ENCODE measurements at places on chromosomes 7 and 10.

DNA sequence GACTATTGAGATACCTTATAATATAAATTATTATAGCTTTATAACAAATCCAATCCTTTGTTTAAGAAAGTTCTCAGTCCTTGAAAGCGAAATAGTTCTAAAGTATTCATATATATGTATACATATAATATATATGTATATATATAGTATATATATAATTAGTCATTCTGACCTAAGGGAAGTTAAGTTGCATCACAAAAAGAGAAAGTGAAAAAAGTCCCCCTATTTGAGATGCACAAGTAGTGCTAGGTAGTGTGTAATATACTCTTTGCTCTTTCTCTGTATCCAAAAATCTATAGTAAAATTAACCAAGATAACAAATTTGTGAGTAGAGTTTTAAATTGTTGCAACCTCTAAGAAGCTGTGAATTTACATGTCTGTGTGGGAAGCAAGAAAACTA, 13.3 kb upstream of the IFIT1B start:
- ATAC-seq: no peak

DNA sequence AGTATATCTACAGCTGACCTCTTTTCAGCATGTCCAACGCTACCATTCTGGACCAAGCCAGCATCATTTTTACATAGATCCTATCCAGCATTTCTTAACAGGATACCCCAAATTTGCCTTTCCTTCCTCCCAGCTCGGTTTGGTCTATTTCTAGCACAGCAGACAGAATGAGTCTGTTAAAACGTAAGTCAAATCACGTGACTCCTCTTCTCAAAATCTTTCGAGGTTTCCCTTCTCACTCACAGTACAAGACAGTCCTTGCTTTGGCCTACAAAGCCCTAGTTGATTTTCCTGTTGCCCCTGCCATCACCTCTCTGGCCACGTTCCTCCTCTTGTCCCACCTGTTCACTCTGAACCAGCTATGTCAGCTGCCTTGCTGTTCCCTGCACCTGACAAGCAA, 711.7 kb downstream of the SORCS3 start:
- no peak for ATAC-seq

DNA sequence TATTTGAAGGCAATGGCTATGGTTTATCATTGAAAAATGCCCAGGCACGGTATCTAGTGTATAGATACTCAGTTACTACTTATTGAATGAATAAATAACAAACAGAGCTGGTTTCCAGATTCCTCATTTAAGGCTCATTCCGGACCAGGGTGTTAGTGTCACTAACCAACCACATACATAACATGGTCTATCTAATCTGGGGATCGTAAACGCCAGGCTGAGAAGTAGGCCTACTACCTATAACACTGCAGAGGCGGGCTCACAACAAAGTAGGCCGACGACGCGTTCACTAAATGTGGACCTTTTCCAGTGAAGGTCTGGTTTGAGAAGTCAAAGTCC, 423 bp downstream of the LSM5 start:
- no peak for ATAC-seq

- ATAC-seq: no peak
These were observed 110.3 kb downstream of the C1GALT1 start for GRCh38 chr7:7292608-7293007.

GRCh38 chr7:70833726-70834125, 298.2 kb upstream of the GALNT17 start:
- peak; percentile 39 for ATAC-seq

DNA sequence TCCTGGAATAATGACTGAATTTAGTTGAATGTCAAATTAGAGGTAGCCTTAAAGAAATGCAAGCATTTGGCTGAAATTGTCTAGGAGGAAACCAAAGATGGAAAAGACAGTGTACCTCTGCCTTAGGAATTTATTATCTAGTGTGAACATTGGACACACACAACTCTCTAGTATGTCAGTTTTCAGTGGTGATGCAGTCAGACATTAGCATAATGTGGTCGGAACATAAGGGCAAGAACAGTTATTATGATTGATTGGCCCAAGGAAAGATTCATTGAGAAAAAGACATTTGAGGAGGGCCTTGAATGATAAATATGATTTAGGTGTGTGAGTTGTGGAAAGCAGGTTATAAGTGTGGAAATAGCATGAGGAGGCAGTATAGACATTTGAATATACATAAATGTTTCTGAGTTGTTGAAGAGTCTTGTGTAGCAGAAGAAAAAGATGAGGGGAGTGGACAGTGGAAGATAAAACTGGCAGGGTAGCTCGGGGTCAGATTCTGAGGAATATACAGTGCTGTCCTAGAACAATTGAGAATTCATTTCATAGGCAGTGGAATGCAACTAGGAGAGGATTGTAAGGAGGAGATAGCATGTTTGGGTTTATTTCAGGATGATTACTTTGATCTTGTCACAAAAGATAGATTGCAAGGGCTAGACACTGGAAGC, 414.7 kb downstream of the SUGCT start:
- ATAC-seq: no peak

GRCh38 chr7:41879403-41879802, 176.5 kb upstream of the INHBA start:
- ATAC-seq: peak; percentile 17

GRCh38 chr10:63711867-63712716, 190.9 kb downstream of the REEP3 start:
- peak; percentile 86 for ATAC-seq

DNA sequence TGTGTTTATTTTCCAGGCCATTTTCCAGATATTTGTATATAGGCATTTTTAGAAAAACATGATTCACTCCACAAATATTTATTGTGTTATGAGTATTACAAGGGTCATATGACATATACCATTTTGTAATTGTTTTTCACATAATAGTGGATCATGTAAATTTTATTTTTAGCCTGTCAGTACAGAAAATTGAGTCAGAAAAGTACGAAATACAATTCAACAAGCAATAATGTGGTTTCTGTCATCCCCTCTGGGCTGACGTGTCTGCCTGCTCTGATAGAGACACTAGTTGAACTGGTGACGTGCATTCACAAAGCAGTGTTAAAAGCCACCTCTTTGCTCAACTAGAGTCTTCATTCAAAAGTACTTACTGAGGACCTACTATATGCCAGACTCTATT, 97.9 kb upstream of the STEAP1B start:
- no peak for ATAC-seq

GRCh38 chr7:33195264-33195663, 65.9 kb downstream of the BBS9 start:
- ATAC-seq: no peak

GRCh38 chr10:110706690-110707098, 62.6 kb downstream of the RBM20 start:
- ATAC-seq: peak; percentile 97

GRCh38 chr7:129273936-129274335, 49.1 kb downstream of the AHCYL2 start:
- ATAC-seq: no peak

- ATAC-seq: no peak
These were observed 35.3 kb downstream of the ATAD1 start for GRCh38 chr10:87782721-87783120.

GRCh38 chr7:24129597-24129996, 154.4 kb upstream of the NPY start:
- ATAC-seq: no peak

DNA sequence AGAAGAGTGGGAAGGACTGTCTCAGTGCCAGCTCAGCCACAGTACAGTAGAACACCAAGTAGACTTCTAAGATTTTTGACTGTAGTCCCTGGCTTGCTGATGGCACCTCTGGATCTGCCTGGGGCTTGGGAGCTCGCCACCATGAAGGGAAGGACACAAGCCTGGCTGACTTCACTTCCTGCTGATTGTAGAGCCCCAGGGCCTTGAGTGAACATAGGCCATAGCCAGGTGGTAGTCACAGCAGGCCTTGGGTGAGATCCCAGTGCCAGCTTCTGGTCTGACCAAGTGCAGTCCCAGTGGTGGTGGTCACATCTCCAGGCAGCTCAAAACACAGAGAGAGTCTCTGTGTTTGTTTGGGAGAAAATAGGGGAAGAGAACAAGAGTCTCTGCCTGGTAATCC, 57.6 kb upstream of the HBP1 start:
- ATAC-seq: no peak

DNA sequence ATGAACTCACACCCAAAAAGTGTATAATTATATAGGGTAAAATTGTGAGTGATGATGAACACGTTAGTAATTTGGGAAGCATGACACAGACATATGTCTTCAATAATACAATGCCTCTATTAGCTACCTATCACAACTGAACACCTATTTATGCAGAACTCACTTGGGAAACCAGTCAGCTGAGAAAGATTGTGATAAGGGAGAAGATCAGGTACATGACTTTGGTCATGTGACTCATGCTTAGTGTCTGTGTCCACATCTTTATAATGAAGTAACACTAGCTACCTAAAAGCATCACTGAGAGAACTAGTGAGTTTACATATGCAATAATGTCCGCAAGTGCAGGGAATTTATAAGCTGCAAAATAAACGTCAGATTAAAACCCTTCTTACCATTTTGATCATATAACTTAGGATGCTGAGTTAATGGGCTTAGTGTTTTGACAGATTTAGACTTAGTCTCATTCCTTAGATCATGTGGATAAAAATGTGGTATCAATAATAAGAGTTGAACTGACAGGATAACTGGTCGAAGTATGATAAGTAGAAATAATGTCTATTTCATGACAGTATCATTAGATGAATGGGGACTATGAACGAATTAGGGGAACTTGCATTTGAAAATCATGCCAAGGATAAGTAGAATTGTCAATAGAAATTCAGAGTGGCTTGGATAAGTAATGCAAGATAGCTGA, 11.6 kb downstream of the VWDE start:
- ATAC-seq: no peak

DNA sequence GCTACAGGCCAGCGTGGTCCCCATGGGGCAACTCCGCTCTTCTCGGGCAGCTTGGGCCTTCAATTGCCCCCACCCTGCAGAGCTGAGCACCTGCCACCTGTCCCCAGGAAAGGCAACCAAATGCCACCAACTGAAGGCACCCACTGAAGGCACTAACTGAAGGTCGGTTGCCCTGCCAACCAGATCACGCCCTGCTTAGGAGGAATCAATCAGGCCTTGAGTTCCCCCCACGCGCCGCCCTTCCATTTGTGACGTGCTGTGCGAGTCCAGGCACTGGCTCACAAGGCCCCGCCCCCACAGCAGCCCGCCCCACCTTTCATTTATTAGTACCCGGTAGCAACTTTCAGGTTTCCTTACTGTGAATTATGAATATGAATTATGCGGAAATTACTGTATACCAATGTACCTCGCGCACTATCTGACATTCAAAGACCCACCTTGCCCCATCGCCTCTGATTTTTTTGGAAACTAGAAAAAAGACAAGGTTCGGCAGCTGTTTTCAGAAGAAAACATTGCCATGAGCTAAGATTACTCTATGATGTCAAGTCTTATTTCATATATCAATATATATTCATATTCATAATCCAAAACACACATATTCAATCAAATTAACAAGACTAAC, 83.6 kb upstream of the ABI1 start:
- ATAC-seq: no peak

DNA sequence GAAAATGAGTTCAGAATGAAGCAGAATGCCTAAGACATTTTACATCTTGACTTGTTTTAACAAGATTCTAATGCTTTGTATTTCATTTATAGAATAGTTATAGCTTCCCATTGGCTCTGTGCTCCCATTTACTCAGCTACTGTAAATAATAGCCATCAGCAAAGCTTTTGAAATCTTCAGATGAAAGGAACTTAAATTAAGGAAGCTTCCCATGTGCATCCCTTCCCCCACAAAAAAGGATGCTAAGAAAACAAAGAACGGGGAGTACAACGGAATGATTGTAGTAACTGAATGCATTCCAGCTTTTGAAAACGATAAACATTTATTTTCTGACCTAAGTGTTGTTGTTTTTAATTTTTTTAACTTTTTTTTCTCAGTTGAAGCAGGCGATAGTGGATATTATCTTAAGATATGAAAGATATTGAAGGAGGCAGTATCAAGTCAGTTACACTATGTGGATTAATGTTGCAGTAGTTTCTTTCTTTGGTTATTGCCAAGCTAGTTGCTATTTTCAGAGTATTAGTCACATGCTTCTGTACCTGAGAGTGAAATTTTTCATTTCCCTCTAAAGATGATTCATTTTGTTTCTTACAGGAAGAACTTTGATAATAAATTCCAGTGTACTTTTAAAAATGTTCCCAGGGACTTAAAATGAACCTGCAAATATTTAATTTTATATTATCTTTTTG, 129.2 kb downstream of the KCND2 start:
- ATAC-seq: no peak

DNA sequence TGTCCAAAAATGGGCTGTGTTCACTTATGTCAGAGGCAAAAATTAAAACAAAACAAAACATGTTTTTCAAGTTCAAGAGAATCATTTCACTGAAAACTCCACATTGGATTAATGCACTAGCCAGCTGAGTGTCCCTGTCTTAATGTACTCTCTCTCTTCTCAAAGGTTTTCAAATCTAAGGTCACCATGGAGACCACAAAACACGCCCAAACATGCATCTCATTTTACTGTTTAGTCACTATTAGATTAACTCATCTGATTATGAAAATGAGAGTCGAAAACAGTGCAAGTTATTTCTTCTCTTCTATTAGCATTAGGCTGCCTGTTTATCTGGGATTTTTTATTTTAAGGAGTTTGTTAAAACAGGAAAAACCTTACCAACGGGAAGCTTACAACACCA, 70.8 kb upstream of the ASAH2 start:
- ATAC-seq: peak; percentile 38

- no peak for ATAC-seq
These were observed 52.0 kb upstream of the GNA12 start for GRCh38 chr7:2896131-2896530.

Measured in SK-N-SH treated with all-trans-retinoic acid at 6 μM for 48 hours (cell line).